WTC11 (cell line): ENCODE measurements at places on chromosomes 3 and 15.

DNA sequence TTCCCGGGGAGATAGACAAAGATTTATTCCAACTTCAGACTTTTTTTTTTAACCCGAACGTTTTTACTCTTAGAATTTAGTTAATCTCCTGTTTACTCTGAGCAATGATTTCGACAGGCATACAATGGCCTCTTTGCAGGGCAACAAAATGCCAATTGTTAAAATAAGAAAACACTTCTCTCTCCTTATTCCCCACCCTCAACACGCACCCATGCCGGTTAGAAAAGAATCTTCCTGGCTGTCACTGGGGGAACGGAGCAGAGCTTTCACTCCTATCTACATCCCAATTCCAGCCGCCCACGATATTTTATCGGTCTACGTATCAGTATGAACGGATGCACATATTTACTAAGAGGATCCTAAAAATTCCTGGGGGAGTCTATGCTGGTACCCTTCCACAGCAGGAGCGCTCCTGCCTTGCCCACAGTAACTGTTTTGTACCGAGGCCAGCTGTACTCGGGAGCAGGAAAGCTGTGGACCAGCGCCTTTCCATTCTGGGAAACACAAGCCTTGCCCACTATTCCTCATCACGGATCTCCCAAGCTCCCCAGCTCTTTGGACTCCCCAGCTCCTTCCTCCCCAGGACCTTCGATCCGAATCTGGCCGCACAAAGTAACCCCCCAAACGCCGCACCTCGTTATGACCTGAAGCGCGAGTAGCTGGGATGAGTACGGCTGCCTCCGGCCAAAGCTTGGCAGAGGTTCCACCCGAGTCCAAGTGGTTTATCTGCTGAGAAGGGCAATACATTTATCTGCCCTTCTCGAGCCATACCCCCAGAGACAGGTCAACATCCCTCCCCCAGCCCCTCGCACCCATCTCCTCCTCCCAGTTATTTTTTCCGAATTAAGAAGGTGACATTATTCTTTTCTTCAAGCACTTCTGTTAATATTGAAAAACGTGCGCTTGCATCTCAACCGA lies 2.2 kb upstream of the FOXB1 start:
- H3K4me1 ChIP-seq, result peaks cover 53% of the 10 kb centered on the region
- H3K36me3 ChIP-seq, result peaks cover 4% of the 10 kb centered on the region
- peak overlapping the region; percentile 87 for H3K4me3 ChIP-seq
- H3K27me3 ChIP-seq, result peaks cover 35% of the 10 kb centered on the region
- no peak for DNase-seq

- no peaks in the 10 kb centered on the region; the same call in 1 of the 2 replicates for H3K27me3 ChIP-seq
- peaks cover 45% of the 10 kb centered on the region for H3K4me1 ChIP-seq
- H3K27ac ChIP-seq, result no peak overlapping the region
- DNase-seq, result no peak
Observed at GRCh38 chr3:174322789-174323188, 536.3 kb upstream of the NAALADL2 start.

DNA sequence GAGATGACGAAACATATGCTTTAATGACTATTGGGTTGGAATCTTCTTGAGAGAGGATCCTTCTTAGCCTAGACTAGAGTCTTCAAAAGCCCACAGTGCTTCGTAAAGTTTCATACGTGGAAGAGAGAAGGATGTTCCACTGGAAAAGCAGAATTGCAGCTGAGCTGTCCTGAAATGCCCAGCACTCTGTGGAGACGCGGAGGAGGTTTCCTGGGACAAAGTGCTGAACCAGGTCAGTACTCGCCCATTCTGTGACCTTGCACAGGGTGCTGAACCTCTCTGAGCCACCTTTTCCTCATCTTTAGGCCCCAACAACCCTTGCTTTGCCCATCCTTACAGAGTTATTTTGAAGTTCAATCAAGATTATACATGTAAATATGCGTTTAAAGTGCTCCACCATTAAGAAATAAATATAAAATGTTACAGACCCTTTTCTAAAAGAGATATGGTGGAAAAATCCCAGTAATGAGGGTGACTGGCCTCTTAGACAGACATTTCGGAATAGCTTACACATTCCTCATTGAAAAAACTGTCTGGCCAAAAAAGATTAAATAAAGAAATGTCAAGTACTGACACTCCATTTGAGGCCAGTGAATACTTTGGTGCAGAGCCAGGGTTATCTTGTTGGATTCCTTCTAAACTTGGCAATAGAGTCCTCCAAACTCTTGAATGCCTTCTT lies 4.2 kb upstream of the MAGEF1 start:
- DNase-seq, result no peak
- H3K4me1 ChIP-seq, result peaks cover 45% of the 10 kb centered on the region
- 0 out of 2 replicates have a peak overlapping the region, but pooled peaks have one; percentile 29 for H3K4me3 ChIP-seq
- H3K36me3 ChIP-seq, result peaks cover 3% of the 10 kb centered on the region

- H3K4me3 ChIP-seq, result no peak overlapping the region
- H3K4me1 ChIP-seq, result peaks cover 51% of the 10 kb centered on the region
- H3K27ac ChIP-seq, result no peak overlapping the region
- no peaks in the 10 kb centered on the region; the same call in 1 of the 2 replicates for H3K27me3 ChIP-seq
- no peaks in the 10 kb centered on the region for H3K36me3 ChIP-seq
- DNase-seq, result no peak
Observed at GRCh38 chr3:9224490-9224889, 25.0 kb downstream of the SRGAP3 start.

DNA sequence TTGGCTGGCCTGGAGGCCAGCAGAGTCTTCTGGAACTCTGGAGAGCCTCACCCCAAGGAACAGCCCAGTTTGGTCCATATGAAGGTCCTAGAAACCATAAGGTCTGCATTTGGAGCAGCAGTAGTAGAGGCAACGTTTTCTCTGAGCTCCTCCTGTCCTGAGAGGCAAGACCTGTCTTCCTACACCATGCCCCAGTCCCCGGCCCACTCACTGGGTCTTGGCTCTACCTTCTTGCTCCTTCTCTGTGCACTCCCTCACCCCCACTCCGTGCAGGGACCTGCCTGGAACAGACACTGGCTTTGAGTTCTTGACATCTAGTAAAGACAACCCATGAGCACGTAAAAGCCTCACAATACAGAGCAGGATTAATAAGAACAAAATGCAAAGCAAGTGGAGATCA lies 76.6 kb downstream of the CHRD start:
- no peaks in the 10 kb centered on the region for H3K4me1 ChIP-seq
- H3K27me3 ChIP-seq, result no peaks in the 10 kb centered on the region; the same call in 1 of the 2 replicates
- peaks cover 17% of the 10 kb centered on the region for H3K36me3 ChIP-seq

DNA sequence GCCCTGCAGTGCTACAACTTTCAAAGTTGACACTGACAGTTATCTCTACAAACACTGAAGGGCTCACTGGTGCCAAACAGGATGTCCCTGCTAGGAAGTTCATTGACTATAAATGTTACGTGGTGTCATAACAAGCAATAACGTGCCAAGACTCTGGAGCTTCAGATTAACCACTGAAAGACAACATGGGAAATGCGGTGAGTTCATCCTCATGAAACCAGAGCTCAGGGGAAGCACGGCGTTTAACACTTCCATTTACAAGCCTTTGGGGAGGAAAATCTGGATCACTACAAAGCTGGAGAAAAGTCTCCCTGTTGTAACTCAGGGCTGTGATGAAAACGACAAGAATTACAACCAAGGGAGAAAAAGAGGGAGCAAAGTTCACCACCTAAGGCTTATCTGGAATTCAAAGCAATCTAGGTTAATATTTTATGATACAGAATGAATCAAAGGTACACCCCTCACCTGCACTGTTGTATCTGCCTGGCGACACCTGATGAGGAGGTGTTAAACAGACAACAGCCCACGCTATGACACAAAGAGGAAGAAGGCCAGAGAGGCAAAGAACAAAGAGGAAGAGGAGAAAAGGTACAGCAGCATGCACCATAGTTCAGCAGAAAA lies 27.0 kb downstream of the SHQ1 start:
- DNase-seq, result no peak
- no peak overlapping the region for H3K4me3 ChIP-seq
- H3K4me1 ChIP-seq, result peaks cover 5% of the 10 kb centered on the region
- no peaks in the 10 kb centered on the region for H3K27me3 ChIP-seq

GRCh38 chr3:127779747-127780146 lies 42.6 kb downstream of the MGLL start:
- H3K4me3 ChIP-seq, result no peak overlapping the region
- no peaks in the 10 kb centered on the region for H3K27me3 ChIP-seq
- DNase-seq, result no peak
- no peaks in the 10 kb centered on the region; the same call in 1 of the 2 replicates for H3K4me1 ChIP-seq
- H3K27ac ChIP-seq, result no peak overlapping the region

DNA sequence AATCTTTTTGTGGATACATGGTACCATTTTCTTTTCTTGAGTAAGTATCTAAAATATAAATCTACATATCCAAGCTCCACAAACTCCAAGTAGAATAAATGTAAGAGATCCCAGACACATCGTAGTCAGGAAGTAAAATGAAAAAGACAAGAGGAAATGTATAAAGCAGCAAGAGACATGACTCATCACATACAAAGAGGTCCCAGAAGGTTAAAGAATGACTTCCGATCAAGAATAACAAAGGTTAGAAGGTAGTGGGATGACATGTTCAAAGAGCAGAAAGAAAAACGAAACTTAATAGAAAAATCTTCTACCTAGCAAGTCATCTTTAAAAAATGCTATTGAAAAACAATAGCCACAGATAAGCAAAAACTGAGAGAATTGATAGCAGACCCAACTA lies 705.8 kb downstream of the NR2F2 start:
- no peak overlapping the region for H3K27ac ChIP-seq
- H3K4me1 ChIP-seq, result peaks cover 6% of the 10 kb centered on the region
- no peak overlapping the region for H3K4me3 ChIP-seq
- H3K27me3 ChIP-seq, result no peaks in the 10 kb centered on the region
- peaks cover 7% of the 10 kb centered on the region; the same call in 1 of the 2 replicates for H3K36me3 ChIP-seq
- no peak for DNase-seq

GRCh38 chr15:48447058-48447457 lies 115.8 kb downstream of the DUT start:
- no peak for DNase-seq
- no peaks in the 10 kb centered on the region for H3K4me1 ChIP-seq
- no peak overlapping the region for H3K27ac ChIP-seq
- no peaks in the 10 kb centered on the region for H3K36me3 ChIP-seq
- no peaks in the 10 kb centered on the region for H3K27me3 ChIP-seq

DNA sequence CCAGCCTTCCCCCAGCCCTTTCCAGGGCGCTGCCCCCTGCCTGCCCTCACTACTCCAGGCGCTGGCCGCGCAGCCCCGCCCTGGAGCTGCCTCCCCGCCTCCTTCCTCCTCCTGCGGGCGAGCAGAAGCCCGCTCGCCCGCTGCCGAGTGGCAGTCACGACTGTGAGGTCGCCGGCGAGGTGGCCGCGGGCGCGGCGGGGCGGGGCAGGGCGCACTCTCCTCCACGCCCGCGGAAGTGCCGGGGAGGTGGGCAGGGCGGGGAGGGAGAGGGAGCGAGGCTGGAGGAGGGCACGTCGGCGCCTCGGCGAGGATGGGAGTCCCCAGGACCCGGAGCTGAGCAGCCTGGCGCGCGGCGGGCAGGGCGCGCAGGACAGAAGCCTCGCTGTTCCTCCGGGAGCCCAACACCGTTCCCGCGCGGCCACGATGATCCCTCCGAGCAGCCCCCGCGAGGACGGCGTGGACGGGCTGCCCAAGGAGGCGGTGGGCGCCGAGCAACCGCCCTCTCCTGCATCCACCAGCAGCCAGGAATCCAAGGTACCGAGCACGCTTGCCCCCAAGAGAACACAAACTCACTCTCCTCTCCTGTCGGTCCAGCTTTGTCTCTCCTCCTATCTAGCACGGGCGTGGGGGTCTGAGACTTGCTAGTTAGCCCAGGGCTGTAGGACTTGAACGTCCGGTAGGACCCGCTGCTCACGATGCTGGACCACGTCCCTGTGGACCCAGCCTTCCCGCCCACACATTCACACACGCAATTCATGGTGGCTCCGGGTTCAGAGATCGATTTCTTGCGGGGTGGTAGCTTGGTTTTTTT lies at the start of gene STAC:
TSS of gene STAC (plus strand) at position 284 of the 811 bp plus-strand sequence. CDS start at position 424, 140 bp downstream.
- DNase-seq, result peak; percentile 63
- H3K27ac ChIP-seq, result no peak within 1 kb of the TSS
- peak within 1 kb of the TSS; percentile 91 for H3K4me3 ChIP-seq
- peaks cover 28% of the 10 kb centered on the region for H3K4me1 ChIP-seq
